Activated CD4-positive, alpha-beta T cell treated with anti-CD3 and anti-CD28 coated beads, Interleukin-2, amount 50 U/mL, for 48 hours (primary cell): ENCODE measurements at places on chromosomes 4 and X.

- no peak for DNase-seq
Measured at GRCh38 chrX:31603411-31604120, 531.7 kb upstream of the FTHL17 start.

GRCh38 chr4:45172636-45173035, 446.3 kb upstream of the GNPDA2 start:
- DNase-seq = no peak

GRCh38 chrX:135520553-135521404, at the start of gene INTS6L:
Gene INTS6L (plus strand): TSS chrX:135520660. CDS start chrX:135520993, 333 bp downstream.
- DNase-seq = peak; percentile 74

- DNase-seq = no peak
Measured at GRCh38 chr4:164800786-164801185, 46.9 kb downstream of the SMIM31 start.

GRCh38 chr4:99679204-99679603, 21.6 kb upstream of the C4orf54 start:
- no peak for DNase-seq

- DNase-seq = peak; percentile 29
Measured at GRCh38 chrX:1205681-1206611, 6.5 kb downstream of the CRLF2 start.

DNA sequence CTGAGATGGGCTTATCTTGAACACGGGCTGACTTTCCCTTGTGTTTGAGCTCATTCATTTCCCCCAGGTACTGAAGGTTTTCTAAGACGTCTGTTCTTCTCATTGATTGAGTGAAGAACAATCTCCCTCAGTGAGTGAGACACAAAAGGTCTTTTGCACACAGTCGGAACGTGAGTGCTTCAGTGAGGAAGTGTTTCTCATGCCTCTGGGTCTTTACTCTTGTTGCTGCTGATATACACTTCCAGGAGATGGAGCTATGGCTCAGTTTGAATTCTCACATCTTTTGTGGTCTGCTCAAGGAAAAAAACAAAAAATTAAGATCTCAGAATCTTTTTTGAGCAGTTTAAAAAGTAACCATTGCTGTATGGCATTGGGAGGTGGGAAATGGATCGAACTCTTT, 981.9 kb upstream of the TENM3 start:
- DNase-seq = no peak

DNA sequence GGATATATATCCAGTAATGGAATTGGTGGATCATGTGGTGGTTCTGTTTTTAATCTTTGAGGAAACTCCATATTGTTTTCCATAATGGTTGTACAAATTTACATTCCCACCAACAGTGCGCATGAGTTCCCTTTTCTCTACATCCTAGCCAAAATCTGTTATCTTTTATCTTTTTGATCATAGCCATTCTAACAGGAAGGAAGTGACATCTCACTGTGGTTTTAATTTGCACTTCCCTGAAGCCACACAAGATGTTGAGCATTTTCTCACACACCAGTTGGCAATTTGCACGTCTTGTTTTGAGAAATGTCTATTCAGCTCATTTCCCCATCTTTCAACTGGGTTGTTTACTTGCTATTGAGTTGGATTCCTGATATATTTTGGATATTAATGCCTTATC, 194.9 kb downstream of the CBLL2 start:
- DNase-seq = no peak

GRCh38 chr4:187679450-187679849, 316.1 kb upstream of the ZFP42 start:
- DNase-seq = no peak

DNA sequence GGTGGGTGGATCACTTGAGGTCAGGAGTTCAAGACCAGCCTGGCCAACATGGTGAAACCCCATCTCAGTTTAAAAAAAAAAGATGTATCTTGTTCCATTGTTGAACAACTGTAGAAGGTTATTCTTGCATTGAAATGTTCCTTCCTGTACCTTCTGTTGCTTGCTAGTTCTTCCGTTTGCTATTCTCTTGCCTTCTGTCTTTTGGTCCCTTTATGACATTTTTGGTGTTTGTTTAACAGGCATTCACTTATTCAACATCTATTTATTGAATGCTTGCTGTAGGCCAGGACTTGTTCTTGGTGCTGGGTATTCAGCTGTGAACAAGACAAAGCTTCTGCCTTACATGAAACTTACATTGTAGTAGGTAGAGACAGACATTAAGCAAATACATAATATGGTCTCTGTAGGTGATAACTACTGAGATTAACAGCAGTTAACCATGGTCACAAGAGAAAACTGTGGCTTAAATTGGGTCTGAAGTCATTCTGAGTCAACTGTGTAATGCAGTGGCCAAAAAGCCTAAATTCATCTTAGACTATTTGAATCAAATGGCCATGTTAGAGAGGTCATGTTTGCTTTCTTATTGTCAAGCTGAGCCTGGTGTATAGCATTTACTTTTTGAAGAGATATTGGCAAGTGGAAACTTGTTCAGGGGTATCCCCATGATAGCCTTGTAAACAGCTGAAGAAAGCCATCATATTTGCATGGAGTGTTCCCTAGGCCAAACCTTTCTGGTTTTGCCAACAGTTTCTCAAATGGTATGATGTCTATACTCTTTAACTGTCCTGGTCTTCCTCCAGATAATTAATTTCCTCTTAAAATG, 35.6 kb downstream of the GAB1 start:
- DNase-seq = no peak

DNA sequence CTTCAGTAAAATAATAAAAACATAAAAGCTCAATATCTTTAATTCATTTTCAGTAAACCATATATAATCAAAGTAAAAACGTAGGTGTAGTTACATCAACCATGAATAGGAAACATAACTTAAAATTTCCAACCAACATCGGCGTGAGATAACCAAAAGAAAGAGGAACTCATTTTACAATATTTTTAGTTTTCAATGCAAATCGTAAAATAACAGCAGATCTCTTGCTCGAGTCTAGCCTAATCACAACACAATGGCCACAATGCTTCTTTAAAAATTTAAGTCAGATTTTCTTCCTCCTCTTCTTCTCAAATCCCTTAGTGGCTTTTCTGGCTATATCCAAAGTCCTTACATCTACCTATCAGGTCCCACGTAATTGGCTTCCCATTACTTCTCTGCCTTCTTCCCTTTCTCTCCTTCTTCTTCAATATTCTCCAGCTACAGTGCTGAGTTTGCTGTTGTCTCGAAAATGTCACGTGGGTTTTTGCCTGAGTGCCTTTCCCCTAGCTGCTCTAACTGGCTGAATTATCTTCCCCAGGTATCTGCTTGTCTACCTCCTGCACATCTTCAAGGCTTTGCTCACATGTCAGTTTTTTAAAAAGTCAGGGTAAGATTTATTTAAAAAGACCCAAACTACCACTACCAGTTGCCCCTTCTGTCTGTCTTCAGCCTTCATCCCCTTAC, 90.9 kb upstream of the BANK1 start:
- DNase-seq = no peak

- DNase-seq = no peak
Measured at GRCh38 chr4:183321516-183321915, 710 bp downstream of the CLDN24 start.

- DNase-seq = no peak
Measured at GRCh38 chrX:40809210-40809609, 73.9 kb upstream of the MED14 start.

- DNase-seq = peak; percentile 63
Measured at GRCh38 chr4:1009542-1010394, 1.7 kb upstream of the FGFRL1 start.

DNA sequence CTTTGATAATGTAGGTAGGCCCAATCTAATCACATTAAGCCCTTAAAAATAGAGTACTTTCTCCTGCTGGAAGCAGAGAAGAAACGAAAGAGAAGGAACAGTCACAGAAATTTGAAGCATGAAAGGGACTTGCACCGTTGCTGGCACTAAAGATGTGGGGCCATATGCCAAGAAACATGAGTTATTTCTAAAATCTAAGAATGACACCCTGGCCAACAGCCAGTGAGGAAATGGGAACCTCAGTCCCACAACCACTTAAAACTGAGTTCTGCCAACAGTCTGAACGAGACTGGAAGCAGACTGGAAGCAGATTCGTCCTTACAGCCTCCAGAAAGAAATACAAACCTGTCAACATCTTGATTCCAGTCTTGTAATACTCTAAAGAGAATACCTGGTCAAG, 70.1 kb downstream of the CENPC start:
- no peak for DNase-seq

DNA sequence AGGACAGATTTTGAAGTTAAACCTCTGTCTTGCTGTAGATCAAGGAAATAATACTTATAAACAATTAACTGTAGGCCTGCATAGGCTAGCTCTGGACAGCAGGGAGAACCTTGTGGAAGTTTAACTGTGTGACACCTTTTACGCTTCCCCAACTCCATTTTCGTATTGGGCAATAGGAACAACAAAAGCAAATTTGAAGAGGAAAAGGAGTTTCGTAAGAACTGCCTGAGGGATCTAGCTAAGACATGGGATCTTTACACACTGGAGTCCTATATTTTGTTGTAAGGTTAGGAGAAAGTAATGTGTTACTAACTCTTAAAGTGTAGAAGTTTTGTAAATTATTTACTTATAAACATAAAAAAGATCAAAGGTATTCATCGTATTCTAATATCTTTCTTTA, 324.9 kb upstream of the CASK start:
- no peak for DNase-seq

DNA sequence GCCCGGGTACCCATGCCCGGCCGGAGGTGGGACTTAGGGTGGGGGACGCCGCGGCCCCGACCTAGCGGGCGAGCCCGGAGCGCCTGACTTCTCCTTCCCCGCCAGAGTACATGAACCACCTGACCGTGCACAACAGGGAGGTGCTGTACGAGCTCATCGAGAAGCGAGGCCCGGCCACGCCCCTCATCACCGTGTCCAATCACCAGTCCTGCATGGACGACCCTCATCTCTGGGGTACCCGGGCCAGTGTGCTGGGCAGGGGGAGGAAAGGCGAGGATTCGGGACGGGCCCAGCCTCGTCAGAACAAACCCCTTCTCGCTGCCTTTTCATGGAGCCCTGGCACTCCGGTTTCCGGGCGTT, 622 bp downstream of the TAFAZZIN start:
- DNase-seq = peak; percentile 65

- DNase-seq = no peak
Measured at GRCh38 chrX:9728261-9728660, 37.4 kb downstream of the GPR143 start.

DNA sequence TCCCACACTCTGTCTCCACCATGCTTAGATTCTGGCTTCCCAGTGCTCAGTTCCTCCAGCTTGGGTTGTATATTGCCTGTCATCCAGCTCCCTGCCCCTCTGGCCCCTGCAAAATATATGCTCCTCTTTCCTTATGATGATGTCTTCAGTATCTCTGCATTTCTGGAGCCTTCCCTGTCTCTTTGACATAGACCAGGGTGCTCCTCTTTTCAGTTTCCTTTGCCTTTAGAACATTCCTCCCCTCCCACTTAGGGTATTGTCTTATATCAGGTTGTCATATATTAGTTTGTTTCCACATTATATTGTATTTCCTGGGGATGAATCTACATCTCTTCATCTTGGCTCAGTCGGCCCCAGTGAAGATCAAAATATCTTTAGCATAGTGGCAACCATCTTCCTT, 526.4 kb downstream of the MID1IP1 start:
- DNase-seq = no peak

- no peak for DNase-seq
Measured at GRCh38 chr4:114464726-114465272, 133.8 kb upstream of the UGT8 start.

DNA sequence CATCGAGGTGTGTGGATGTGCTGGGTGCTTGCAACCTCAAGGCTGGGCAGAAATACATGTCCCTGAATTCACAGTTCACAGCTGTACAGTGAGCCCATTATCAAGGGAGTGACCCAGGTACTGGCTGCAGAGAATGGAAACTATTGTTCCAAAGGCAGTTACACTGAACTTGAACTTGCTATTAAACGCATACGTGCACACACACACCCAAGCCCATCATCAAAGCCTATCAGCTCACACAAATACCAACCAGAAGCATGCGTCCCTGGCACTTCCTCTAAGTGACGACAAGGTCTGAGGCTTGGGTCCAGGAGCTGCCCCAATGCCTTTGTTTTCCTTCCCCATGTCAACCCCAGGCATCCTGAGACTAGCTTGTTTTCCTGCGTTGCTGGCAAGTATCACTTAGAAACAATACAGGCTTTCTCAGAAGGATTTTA, 88.6 kb downstream of the IRF2 start:
- DNase-seq = no peak

GRCh38 chr4:85029453-85029852, 63.0 kb upstream of the WDFY3 start:
- no peak for DNase-seq

DNA sequence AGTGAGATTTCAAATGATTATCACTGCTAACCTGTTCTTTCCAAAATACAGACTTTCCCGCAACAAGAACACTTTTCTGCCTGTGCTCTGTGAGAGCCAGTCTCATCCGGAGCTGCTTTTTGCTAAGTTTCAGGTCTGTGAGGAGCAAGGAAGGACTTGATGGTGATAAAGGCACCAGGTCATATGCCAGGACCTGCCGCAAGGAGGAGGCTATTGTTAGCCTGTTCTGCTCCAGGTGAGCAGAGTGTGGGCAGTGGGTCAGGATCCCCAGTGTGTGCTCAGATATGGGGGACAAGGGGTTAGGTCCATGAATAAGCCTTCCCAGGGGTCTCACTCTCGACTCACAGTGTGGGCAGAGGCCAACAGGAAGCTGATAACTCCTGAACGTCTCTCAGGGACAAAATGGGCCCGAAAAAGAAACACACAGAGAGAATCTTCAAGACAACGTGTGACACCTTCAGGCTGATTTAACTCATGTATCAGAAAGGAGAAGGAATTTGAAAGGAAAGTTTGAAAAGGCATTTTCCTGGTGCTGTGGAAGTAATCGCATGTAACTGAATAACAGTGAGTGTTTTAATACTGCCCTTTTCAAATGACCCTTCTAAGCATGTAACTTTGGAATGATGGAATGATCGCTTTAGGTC, 57.7 kb upstream of the PDLIM3 start:
- DNase-seq = no peak

GRCh38 chrX:114006664-114007063, 577.2 kb upstream of the HTR2C start:
- no peak for DNase-seq

DNA sequence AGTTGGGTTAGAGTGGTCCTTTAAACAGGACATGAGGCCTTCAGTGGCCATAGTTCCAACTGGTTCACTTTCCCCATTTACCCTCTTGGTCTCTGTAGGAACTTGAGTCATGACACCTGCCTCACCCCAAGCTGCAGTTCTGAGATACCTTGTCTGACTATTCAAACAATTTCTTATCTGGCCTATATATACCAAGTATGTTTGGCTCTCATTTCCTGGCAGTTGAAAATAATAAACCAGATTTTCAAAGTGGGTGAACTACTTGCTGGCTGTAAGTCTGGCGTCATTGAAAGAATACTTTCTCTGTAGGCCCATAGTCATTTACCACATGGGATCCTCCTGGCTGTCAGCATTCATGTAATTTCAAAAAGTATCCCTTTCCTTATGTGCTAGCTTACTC, 228.8 kb downstream of the SHROOM3 start:
- DNase-seq = no peak

DNA sequence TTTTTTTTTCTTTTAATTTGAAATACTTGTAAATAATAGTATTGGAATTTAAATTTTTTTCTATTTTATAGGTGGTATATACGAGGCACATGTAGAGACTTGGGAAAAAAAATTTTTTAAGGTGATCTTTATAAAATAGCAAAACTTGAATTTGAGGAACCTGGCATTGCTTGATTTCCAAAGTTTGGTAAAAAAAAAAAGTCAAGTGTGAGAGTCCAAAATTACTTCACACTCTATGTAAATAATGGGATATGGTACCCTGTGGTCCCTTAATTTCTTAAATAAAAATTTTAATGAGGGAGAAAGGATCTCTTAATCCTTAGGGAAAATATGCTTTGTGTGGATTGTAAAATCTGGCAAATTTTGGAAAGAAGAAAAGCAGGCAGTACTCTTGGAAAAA, 19.0 kb downstream of the SPRY1 start:
- DNase-seq = no peak

GRCh38 chr4:1026115-1026514, 14.7 kb downstream of the FGFRL1 start:
- peak; percentile 77 for DNase-seq
